Prostate gland (tissue), 2 donors: ENCODE measurements at places on chromosomes 6 and 20. TPM values are rescaled to one million over a fixed set of nuclear protein-coding genes. Genes with fewer than 3 reads are reported as not detected.

- no peak for DNase-seq
Observed at GRCh38 chr6:43516367-43516696, 394 bp downstream of the YIPF3 start.

The SLC44A4 gene
- 125 TPM for total RNA-seq

The CRISP2 gene
- 22.7 TPM for total RNA-seq

- no peak for DNase-seq
Observed at GRCh38 chr20:46945465-46945864, 50.8 kb downstream of the EYA2 start.

The ATAT1 gene
- 11.0 TPM for total RNA-seq

DNA sequence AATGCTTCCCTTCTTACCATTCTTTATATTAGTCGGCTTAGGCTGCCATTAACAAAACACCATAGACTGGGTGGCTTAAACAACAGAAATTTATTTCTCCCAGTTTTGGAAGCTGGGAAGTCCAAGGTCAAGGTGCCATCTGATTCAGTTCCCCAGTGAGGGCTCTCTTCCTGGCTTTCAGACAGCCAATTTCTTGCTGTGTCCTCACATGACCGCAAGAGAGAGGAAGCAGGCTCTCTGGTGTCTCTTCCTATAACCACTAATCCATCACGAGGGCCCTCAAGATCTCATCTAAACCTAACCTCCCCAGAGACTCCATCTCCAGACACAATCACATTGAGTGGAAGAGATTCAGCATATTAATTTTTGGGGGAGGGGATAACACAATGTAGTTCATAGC, 193.0 kb upstream of the SGK1 start:
- no peak for DNase-seq

DNA sequence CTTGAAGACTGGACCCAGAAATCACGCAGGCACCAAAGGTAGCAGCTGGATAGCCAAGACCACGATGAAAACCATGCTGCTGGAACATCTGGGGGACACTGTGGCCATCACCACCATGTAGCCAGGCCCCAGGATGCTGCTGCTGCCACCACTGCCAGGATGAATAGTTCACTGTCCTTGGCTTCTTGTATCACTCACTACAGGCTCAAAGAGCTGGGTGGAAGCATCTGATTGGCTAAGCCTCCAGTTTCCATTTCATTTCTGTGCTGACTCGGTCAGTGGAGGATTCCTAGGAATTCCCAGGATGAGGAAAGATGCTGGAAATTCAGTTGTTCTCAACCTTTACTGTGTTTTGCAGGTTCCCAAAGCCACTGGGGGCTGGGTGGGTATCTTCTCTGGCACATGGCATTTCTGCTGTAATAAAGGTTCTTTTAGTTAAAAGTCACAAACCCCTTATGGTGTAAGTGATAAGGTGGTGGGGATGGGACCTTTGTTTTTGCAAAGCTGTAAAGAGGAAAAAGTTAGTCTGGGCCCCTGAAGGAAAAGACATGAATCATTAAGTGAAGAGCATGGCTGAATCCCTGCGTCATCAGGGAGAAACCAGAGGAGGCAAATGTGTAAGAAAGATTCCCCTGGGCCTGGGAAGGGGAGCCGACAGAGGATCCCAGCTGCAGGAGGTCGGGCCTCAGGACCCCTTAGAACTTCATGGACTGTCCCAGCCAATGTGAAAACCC, 75.6 kb upstream of the RNF24 start:
- no peak for DNase-seq

- no peak for DNase-seq
Observed at GRCh38 chr6:135566311-135567068, 69.0 kb upstream of the AHI1 start.

The TPD52L1 gene
- total RNA-seq: 63.9 TPM

The NNAT gene
- 0.41 TPM for total RNA-seq

The MAS1 gene
- 0.17 TPM for total RNA-seq

- no peak for DNase-seq
Observed at GRCh38 chr6:51077821-51078518, 259.3 kb downstream of the TFAP2B start.

The CAPN11 gene
- 5.9 TPM for total RNA-seq

- no peak for DNase-seq
Observed at GRCh38 chr6:130389142-130389541, 23.3 kb downstream of the TMEM200A start.

GRCh38 chr20:51936377-51936776, 134.1 kb upstream of the SALL4 start:
- DNase-seq: no peak

The SLC17A2 gene
- not detected for total RNA-seq

- DNase-seq: peak; percentile 86
Observed at GRCh38 chr6:15504581-15505350, 158.1 kb downstream of the DTNBP1 start.

The SYNGAP1 gene
- total RNA-seq: 24.8 TPM

GRCh38 chr20:47558295-47559066, 56.8 kb downstream of the NCOA3 start:
- no peak for DNase-seq

The RING1 gene
- 23.9 TPM for total RNA-seq

DNA sequence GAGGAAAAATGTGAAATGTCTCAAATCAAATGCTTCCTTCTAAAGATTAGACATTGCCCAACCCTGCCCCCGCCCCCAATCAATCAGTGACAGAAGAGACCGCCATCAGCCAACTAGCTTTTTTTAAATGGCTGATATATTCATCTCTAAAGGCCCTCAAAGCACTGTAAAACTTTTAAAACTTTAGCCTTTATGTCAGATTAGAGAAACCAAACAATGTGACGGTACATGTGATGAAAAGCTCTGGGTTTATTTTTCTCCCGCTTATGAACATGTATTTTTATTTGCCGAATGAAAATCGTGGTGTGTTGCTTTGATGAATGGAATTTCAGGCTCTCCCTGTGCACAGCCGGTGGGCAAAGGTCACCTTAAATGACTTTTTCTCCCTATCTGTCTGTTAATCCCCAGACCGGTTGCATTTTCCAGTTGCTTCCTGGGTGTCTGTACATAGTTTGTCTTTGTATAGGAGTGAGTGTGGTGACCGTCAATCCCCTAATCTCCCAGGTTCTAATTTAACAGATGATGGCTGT, 38.5 kb downstream of the TBC1D7 start:
- DNase-seq: no peak

DNA sequence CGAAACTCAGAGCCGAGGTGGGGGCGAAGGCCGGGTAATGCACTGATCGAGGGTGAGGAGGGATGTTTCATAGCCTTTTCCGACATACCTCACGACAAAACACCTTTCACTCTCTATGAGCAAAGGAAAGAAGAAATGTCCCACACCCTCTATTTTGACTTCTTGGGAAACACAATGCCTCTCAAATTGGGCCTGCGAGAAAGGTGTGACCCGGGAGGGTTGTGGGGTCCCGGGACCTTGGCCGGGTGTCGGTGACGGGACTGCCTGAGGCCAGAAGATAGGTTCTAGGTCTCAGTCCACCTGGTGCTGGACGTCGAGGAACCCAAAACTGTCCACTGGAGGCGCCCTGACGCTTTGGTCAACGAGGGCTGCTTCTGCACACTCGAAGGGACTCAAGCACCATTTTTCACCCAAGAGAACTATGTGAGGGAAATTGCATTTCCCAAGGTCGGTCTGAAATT, 41.1 kb upstream of the OSTM1 start:
- DNase-seq: no peak

The MROH8 gene
- 16.7 TPM for total RNA-seq

GRCh38 chr20:45053430-45054351, 47.2 kb downstream of the KCNS1 start:
- DNase-seq: no peak

The LY6G6D gene
- total RNA-seq: not detected

The PAX1 gene
- not detected for total RNA-seq

DNA sequence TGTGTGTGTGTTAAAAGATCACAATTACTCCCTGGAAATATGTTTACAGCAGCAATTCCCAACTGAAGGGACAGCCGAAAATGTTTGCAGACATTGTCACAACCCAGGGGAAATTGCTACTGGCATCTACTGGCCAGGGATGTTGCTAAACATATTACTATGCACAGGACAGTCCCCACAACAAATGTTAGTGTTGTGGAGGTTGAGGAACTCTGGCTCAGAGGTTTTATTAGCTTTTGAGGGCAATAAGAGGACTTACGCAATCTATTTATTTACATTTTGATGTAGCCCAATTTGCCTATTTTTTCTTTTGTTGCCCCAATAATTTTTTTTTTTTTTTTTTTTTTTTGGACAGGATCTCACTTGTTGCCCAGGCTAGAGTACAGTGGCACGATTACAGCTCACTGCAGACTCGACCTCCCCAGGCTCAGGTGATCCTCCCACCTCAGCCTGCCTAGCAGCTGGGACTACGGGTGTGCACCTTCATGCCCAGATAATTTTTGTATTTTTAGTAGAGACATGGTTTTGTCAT, 154.1 kb downstream of the RPS12 start:
- no peak for DNase-seq

DNA sequence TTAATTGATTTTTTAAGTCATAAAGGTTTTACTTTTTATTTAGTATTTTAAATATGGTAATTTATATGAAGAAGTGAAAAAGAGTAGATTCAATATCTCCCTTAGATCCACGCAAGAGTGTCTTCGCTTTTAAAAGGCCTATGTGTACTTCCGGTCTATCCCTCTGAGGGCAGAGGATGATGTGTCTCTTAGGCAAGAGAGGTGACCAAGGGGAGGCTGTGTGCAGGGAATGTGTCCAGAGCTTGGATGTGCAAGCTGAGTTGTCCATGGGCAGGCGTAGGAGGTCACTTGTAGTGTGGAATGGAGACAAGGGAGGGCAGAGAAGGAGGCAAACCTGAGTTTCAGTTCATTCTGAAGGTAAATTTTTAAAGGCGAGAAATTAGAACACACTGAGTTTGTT, 113.9 kb downstream of the CRYBG1 start:
- no peak for DNase-seq

DNA sequence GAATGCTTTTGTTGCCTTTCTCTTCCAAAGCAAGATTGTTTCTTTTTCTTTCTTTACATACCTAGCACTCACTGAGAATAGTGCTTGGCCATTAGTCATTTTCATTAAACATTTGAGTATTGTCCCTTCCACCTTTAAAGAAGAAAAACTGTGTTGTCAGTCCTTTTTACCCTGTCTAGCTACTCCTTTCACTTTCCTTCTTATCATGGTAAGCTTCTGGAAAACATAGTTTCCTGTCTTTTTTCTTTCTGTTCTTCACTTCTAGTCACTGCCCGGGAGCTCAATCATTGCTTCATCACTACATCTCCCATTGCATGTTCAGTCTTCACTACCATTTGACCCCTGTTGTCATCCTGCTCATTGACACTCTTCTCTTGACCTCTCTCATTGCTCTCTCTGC, 12.1 kb downstream of the VAPB start:
- DNase-seq: no peak

DNA sequence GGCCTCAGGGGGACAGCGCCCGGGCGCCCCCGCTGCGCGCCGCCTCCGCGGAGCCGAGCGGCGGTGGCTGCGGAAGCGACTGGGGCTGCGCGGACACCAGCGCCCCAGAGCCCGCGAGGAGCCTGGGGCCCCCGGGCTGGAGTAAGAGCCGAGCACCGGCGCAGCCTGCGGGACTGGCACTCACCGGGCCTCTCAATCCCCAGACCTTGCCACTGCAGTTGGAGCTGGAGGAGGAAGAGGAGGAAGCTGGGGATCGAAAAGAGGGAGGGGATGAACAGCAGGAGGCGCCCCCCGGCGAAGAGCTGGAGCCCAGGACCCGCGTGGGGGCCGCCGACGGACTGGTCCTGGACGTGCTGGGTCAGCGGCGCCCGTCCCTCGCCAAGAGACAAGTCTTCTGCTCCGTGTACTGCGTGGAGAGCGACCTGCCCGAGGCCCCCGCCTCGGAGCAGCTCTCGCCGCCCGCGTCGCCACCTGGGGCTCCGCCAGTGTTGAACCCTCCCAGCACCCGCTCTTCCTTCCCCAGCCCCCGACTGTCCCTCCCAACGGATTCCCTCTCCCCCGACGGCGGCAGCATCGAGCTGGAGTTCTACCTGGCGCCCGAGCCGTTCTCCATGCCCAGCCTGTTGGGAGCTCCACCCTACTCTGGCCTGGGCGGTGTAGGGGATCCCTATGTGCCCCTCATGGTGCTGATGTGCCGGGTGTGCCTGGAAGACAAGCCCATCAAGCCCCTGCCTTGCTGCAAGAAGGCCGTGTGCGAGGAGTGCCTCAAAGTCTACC, 590 bp downstream of the RNF217 start:
- DNase-seq: peak; percentile 41

- no peak for DNase-seq
Observed at GRCh38 chr6:107331409-107332386, 127.7 kb downstream of the PDSS2 start.

GRCh38 chr20:23659989-23660837, 22.5 kb upstream of the CST3 start:
- no peak for DNase-seq

- peak; percentile 58 for DNase-seq
Observed at GRCh38 chr6:134517145-134517658, 199.3 kb upstream of the SGK1 start.

The CPNE5 gene
- total RNA-seq: 3.9 TPM

The PMEPA1 gene
- total RNA-seq: 96.5 TPM

- DNase-seq: no peak
Observed at GRCh38 chr20:36421641-36422040, 115.5 kb downstream of the DLGAP4 start.

- DNase-seq: no peak
Observed at GRCh38 chr6:87181903-87182302, 26.5 kb downstream of the ZNF292 start.

DNA sequence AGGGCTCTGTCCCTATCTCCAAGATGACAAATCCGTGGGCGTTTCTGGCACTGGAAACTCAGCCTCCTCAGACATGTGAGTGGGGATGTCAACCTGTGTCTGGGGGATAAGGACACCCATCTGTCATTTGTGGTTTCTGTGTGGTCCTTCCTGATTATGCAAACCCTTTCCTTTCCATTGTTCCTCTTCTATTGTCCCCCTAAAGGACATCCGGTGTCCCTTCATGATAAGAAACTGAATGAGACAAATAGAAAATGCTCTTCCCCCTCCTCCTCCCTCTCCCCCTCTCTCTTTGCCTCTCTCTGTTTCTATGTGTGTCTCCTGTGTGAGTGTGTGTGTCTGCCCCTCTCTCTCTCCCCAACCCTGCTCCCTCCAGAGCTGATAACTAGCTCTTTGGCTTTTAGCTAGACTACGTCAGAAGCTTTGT, 11.5 kb upstream of the GLP1R start:
- DNase-seq: no peak

The HCRTR2 gene
- total RNA-seq: not detected

- DNase-seq: no peak
Observed at GRCh38 chr6:77463308-77463860, at the start of gene HTR1B. TSS of gene HTR1B (minus strand) at chr6:77463491. CDS start at chr6:77463403, 88 bp downstream.
